ENCODE measurements at places on chromosomes 16 and 17. TPM values are rescaled to one million over a fixed set of nuclear protein-coding genes. Genes with fewer than 3 reads are reported as not detected.

DNA sequence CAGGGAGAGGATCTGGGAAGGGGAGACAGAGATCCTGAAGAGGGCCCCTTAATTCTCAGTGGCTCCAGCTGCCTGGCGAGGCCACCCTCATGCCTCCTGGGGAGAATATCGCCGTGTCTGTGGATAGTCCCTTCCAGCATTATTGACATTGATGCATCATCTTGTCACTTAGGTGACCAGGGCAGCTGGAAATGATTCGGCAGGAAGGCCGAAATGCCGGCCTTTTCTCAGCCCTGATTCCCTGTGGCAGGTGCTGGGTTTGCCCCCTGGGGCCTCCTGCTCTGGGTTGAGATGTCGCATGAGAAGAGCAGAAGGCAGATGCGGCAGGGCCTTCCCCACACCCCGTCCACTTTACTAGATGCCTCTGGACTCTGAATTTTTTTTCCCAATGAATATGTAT is 89.5 kb downstream of the RAP1GAP2 start:
- DNase-seq, result no peak
- no peaks in the 10 kb centered on the region for H3K4me1 ChIP-seq
- no peak overlapping the region for H3K27ac ChIP-seq
- H3K4me3 ChIP-seq, result no peak overlapping the region
- H3K27me3 ChIP-seq, result no peaks in the 10 kb centered on the region

GRCh38 chr17:59761385-59762048 is 54.1 kb downstream of the VMP1 start:
- H3K4me1 ChIP-seq, result peaks cover 11% of the 10 kb centered on the region
- H3K27me3 ChIP-seq, result no peaks in the 10 kb centered on the region
- no peak overlapping the region for H3K27ac ChIP-seq
- H3K36me3 ChIP-seq, result no peaks in the 10 kb centered on the region

GRCh38 chr17:52297230-52298010 is 138.9 kb upstream of the CA10 start:
- H3K4me1 ChIP-seq, result no peaks in the 10 kb centered on the region
- no peaks in the 10 kb centered on the region for H3K36me3 ChIP-seq
- H3K27ac ChIP-seq, result no peak overlapping the region
- no peaks in the 10 kb centered on the region for H3K27me3 ChIP-seq
- peak; percentile 29 for DNase-seq
- H3K4me3 ChIP-seq, result no peak overlapping the region

The GTF3C1 gene
- total RNA-seq, result 94.2 TPM

DNA sequence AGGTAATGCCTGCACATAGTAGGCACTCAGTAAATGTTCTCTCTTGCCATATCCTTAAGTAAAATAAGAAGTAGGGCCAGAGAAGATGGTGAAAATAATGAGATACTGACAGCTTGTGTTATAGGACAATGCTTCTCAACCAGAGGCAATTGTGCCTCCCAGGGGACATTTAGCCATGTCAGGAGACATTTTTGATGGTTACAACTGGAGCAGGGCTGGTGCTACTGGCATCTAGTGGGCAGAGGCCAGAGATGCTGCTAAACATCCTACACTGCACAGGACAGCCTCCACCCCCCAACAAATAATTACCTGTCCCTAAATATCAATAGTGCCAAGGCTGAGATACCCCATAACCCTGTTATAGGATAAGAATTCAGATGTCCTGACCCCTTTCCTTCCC is 1.7 kb downstream of the RAD51D start:
- peak; percentile 54 for DNase-seq
- no peaks in the 10 kb centered on the region for H3K4me1 ChIP-seq
- no peak overlapping the region for H3K4me3 ChIP-seq
- H3K36me3 ChIP-seq, result no peaks in the 10 kb centered on the region
- no peaks in the 10 kb centered on the region for H3K27me3 ChIP-seq

Measured in A673 (cell line).